GM13976 (cell line): ENCODE measurements at places on chromosomes 4 and X.

- no peak for DNase-seq
Observed at GRCh38 chrX:53768451-53768850, 81.9 kb upstream of the HUWE1 start.

DNA sequence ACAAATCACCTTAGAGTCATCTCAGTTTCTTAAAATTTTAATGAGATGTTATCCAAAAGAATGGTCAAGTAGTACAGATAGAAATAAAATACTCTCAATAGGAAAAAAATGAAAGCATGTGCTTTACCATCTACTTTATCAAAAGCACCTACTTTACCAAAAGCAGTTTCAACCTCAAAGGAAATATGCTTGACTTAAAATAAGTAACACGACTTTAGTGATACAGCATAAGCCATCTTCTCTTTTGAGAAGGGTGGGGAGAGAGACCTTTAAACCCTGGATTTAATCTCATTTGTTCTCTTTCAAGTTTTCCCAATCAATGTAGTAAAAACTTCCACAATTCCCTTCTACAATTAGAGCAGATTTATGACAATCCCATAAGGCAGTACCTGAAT, 26.5 kb downstream of the OTUD4 start:
- DNase-seq: peak; percentile 21

DNA sequence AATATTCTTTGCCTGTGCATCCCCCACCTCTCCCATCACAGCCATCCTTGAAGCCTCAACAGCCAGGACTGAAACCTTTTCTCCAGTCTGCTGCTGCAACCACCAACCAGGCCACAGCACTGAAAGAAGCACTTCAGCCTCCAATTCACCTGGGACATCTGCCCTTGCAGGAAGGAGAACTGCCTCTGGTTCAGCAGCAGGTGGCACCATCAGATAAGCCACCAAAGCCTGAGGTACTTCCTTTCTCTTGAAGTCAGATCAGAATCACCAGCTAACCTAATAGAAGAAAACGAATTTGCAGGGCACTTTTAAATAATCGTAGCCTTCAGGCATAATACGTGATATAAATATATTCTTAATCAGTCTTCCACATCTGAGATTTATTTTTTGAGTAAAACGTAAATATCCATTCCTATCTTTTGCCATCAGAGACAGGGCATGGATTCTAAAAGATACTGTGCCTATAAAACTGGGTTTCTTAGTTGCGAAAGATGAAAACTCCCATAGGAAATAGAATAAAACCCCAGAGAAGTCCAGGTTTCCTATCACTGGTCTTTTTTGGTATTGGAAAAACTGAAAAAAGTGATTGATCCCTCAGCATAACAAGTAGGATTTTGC, 9.5 kb downstream of the AMBN start:
- peak; percentile 49 for DNase-seq

- DNase-seq: no peak
Observed at GRCh38 chrX:23386726-23387125, 52.1 kb downstream of the PTCHD1 start.

- no peak for DNase-seq
Observed at GRCh38 chr4:53981567-53981966, 82.8 kb downstream of the CHIC2 start.

DNA sequence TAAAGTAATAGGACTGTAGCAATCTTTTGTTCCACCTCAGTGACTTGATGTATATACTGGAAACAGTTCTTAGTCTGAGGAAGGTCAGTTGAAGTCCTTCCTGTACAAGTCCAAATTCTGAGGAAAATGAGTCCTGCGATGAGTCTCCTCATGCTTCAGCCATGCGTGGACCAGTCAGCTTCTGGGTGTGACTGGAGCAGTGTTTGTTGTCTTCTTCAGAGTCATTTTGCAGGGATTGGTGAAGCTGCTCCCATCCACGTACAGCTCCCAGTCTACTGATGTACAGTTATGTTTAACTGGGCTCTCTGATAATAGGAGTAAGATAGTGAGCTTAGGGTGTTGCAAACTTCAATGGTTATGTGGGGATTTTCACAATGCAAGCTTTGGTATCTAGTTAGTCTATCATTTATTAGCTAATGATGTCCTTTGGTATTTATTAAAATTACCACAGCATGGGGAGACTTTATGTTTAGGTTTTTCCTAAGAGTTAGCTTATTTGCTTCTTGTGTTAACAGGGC, 3.4 kb downstream of the UGT2B17 start:
- no peak for DNase-seq

GRCh38 chrX:150889131-150889530, 9.3 kb downstream of the CD99L2 start:
- DNase-seq: no peak

GRCh38 chr4:98571161-98571786, 87.1 kb downstream of the TSPAN5 start:
- DNase-seq: no peak
